ENCODE measurements at places on chromosomes 4 and X. TPM values are rescaled to one million over a fixed set of nuclear protein-coding genes. Genes with fewer than 3 reads are reported as not detected.

GRCh38 chrX:69072486-69073006 lies 92.7 kb downstream of the PJA1 start:
- H3K36me3 ChIP-seq, result no peaks in the 10 kb centered on the region
- H3K4me1 ChIP-seq, result no peaks in the 10 kb centered on the region
- H3K27ac ChIP-seq, result no peak overlapping the region
- no peaks in the 10 kb centered on the region for H3K27me3 ChIP-seq
- no peak for DNase-seq
- H3K4me3 ChIP-seq, result no peak overlapping the region

DNA sequence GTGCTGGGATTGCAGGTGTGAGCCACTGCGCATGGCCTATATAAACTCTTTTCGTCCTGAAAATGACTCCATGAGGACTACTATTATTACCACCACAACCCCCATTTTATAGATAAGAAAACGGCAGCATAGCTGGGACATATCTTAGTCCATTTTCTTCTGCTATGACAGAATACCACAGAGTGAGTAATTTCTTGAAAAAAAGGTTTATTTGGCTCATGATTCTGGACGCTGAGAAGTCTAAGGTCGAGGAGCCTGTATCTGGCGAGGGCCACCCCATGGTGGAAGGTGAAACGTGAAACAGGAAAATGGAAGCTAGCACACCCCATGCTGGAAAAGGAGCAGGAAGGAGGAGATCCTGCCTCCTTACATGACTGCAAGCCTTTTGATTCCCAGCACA lies 68.9 kb downstream of the SMIM20 start:
- H3K27ac ChIP-seq, result no peak overlapping the region
- no peak overlapping the region for H3K4me3 ChIP-seq
- H3K36me3 ChIP-seq, result no peaks in the 10 kb centered on the region
- H3K27me3 ChIP-seq, result peaks cover 16% of the 10 kb centered on the region

GRCh38 chr4:26174027-26174426 lies 146.8 kb upstream of the RBPJ start:
- no peak overlapping the region for H3K4me3 ChIP-seq
- H3K4me1 ChIP-seq, result peaks cover 11% of the 10 kb centered on the region
- no peak overlapping the region for H3K27ac ChIP-seq
- no peak for DNase-seq

GRCh38 chr4:86032476-86033022 lies 327.3 kb downstream of the MAPK10 start:
- no peak overlapping the region for H3K4me3 ChIP-seq
- no peak for DNase-seq
- no peaks in the 10 kb centered on the region for H3K36me3 ChIP-seq
- no peaks in the 10 kb centered on the region for H3K27me3 ChIP-seq
- H3K27ac ChIP-seq, result no peak overlapping the region
- H3K4me1 ChIP-seq, result no peaks in the 10 kb centered on the region

DNA sequence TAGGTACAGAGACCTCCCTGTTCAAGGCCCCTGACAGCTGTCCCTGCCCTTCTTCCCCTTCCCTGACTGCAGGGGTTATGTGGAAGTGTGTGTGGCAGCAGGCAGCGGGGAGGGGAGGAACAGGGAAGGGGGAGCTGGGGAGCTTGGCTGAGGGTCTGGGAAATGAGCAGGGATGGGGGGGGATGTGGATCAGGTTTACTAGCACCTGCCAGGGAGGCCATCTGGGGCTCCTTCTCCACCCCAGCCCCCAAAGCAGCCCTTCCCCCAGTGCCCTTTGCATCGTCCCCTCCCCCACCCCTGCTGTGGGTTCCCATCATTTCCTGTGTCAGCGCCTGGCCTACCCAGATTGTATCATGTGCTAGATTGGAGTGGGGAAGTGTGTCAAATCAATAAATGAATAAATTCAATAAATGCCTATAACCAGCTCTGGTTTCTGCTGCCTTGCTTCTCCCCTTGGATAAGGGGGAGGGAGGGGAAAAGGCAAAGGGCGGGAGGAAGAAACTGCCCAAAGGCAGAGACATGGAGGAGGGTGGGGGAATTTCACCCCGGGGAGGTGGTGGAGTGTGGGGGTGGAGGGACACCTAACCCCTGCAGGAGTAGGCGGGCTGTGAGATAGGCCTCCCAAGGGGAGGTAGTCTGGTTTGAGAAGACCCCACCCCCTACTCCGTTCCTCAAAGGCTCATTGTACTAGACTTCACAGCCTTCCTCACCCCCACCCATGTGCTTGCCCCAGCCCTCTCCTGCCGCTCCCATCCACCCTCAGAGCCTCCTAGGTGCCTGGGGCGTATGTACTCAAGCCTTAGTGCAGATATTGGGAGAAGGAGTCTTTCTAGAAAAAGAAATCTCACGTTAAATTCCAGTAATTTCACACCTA lies 3.2 kb downstream of the CXorf65 start:
- no peaks in the 10 kb centered on the region for H3K36me3 ChIP-seq
- H3K27ac ChIP-seq, result peak overlapping the region; percentile 18
- H3K4me3 ChIP-seq, result peak overlapping the region; percentile 23
- no peak for DNase-seq

- no peak for DNase-seq
- no peak overlapping the region for H3K4me3 ChIP-seq
- H3K27me3 ChIP-seq, result no peaks in the 10 kb centered on the region
- no peak overlapping the region for H3K27ac ChIP-seq
- no peaks in the 10 kb centered on the region for H3K4me1 ChIP-seq
These were observed 101.5 kb downstream of the PRDM5 start for GRCh38 chr4:120821029-120821428.

DNA sequence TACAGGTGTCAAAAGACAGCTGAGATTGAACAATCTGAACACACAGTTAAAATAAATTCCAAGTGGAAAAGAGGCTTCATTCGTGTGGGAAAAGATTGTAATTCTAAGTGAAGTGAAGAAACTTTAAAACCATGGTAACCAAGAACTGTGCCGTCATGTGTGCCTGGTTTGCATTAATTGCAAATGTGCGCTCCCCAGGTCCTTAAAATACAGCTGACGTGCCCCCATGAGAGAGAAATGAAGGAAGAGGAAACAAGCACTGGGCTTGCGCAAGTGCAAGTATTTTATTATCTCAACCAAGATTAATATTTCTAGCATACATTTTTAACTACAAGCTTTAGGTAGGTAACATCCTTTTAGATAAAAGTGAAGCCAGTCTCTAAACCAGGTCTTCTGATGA lies 92.5 kb downstream of the PARM1 start:
- no peaks in the 10 kb centered on the region for H3K4me1 ChIP-seq
- no peaks in the 10 kb centered on the region for H3K27me3 ChIP-seq
- no peak for DNase-seq
- no peaks in the 10 kb centered on the region for H3K36me3 ChIP-seq
- no peak overlapping the region for H3K4me3 ChIP-seq
- no peak overlapping the region for H3K27ac ChIP-seq

- H3K4me1 ChIP-seq, result peaks cover 9% of the 10 kb centered on the region
- H3K27ac ChIP-seq, result no peak overlapping the region
- no peak for DNase-seq
These were observed 10.8 kb upstream of the CITED1 start for GRCh38 chrX:72316408-72317110.

ZBTB49 gene
- total RNA-seq, result 3.3 TPM

TNIP3 gene
- not detected for total RNA-seq

CENPI gene
- 38.2 TPM for total RNA-seq

THAP9 gene
- total RNA-seq, result 7.2 TPM

HNRNPH2 gene
- 80.1 TPM for total RNA-seq

PSAPL1 gene
- total RNA-seq, result 0.02 TPM

H2AZ1 gene
- total RNA-seq, result 800 TPM
